ENCODE measurements at places on chromosomes 2 and 18.

- no peak for DNase-seq
These were observed 229.5 kb upstream of the EPAS1 start for GRCh38 chr2:46067501-46068305.

DNA sequence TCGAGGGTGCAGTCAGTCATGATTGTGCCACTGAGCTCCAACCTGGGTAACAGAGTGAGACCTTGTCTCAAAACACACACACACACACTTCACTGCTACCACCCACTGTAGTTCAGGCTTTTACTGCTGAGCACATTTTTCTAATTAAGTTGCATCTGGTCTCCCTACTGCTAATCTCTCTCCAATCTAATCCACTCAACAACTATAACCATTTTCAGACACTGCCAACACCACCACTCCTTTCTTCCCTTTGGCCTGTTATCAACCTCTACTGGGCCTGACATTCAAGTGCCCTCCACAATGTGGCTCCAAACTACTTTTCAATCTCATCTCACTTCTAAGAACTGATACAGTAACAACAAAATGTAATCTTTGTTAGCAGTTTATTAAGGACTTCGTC lies 44.8 kb downstream of the RMP24 start:
- DNase-seq: no peak

DNA sequence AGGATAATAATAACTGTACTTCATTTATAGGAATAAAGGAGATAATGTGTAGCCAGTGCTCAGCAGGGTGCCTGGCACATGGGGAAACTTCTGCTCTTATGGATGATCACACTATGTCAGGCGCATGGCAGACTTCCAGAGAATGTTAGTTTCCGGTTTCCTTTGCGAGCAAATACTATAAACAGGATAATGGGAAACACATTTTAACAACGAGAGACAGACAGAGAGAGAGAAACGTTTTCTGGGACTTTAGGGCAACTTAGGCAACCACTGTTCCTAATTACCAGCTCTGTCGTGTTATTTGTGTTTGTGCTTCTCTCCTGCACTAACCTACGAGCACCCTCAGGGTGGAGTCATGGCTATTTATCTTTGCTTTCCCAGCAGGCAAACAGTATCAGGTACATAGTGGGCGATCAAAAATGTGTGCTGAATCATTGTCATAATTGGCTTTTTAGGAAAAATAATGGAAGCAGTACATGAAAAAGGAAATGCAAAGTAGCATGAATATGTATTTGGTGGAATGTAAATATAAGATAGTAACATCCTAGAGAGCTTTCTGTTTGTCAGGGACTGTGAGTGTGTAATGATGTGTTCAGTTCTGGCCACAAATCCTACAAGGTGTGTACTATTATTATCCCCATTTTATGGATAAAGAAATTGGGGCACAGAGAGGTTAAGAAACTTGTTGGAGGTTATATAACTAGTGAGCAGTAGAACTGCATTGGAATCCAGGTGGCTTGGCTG lies 36.8 kb upstream of the IGFBP2 start:
- no peak for DNase-seq

GRCh38 chr2:159855143-159855542 lies 57.1 kb upstream of the CD302 start:
- no peak for DNase-seq

- no peak for DNase-seq
These were observed 125.6 kb upstream of the TACR1 start for GRCh38 chr2:75324861-75325284.

GRCh38 chr2:223747392-223748042 lies 89.9 kb downstream of the AP1S3 start:
- DNase-seq: peak; percentile 79

- no peak for DNase-seq
These were observed 166.5 kb upstream of the SIX3 start for GRCh38 chr2:44774826-44775492.

- DNase-seq: no peak
These were observed 3.7 kb downstream of the SCYGR2 start for GRCh38 chr2:227602358-227602757.

- no peak for DNase-seq
These were observed 242.1 kb downstream of the MREG start for GRCh38 chr2:215771241-215771640.

DNA sequence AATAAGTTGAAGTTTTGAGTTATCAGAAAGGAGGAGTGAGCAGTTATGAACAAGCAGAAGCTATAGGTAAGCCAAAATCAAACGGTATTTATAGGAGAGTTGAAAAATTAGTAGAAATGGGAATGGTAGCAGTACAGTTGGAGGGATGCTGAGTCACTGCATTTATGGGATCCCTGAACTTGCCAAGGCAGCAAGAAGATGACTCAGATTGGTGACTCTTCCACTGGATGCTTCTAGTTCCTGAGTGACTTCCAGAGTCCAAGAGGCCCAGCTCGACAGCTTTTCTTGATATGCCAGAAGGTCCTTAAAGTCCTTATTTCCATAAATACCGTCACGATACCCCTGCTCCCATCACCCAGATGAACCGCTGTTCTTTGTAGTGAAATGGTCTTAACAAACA lies 31.1 kb upstream of the ACTR3 start:
- peak; percentile 95 for DNase-seq

DNA sequence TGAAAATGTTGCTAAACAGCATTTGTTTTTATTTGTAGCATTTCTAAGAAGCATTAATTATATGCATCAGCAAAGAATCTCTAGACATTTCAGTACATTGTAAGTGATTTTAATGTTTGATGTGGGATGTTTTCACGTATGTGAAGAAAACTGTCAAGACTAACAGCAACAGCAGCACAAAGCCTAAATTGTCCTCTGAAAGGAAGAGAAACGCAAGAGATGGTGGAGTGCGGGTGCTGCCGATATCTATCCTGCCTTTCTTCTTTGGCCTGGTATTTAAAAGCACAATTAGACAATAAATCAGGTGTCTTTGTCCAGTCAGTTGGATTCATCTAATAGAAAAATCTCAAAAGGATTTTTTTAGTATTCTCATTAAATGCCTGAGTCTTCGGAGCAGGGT lies 3.1 kb downstream of the TWIST2 start:
- no peak for DNase-seq

- no peak for DNase-seq
These were observed 62.8 kb downstream of the BOD1L2 start for GRCh38 chr18:57209713-57210106.

DNA sequence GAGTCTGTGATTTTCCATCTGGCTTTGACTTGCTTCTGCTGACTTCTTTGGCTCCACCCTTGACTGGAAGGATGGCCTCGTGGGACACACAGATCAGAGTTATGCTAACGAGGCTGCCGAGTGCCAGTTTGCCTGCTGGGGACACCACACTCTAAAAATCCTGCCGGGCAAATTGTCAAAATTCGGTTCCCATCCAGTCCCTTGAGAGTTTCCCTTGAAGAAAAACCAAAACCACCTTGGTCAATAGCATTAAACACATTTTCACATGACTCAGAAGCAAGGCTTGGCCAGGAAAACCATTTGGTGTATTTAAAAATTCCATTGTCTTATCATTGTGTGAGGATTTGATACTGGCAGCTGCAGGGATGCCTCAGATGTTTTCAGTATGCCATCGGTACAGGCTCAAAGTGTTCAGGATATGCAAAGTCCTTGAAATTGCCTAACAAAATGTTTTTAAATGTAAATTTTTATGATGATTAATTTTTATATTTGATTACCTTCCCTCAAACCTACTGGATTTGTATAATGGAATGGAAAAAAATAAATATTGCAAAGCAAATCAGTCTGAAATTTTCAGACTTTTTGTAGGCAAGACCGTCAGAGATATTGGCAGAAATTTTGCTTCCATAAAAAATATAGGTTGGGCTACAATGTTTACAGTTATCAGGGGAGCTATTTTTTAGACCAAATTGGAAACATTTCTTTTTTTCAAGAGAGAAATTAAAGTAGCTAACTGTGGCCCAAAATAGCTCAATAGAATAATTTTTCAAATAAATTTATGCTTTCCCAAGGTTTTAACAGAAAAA lies 41.6 kb downstream of the KCNE4 start:
- DNase-seq: no peak

DNA sequence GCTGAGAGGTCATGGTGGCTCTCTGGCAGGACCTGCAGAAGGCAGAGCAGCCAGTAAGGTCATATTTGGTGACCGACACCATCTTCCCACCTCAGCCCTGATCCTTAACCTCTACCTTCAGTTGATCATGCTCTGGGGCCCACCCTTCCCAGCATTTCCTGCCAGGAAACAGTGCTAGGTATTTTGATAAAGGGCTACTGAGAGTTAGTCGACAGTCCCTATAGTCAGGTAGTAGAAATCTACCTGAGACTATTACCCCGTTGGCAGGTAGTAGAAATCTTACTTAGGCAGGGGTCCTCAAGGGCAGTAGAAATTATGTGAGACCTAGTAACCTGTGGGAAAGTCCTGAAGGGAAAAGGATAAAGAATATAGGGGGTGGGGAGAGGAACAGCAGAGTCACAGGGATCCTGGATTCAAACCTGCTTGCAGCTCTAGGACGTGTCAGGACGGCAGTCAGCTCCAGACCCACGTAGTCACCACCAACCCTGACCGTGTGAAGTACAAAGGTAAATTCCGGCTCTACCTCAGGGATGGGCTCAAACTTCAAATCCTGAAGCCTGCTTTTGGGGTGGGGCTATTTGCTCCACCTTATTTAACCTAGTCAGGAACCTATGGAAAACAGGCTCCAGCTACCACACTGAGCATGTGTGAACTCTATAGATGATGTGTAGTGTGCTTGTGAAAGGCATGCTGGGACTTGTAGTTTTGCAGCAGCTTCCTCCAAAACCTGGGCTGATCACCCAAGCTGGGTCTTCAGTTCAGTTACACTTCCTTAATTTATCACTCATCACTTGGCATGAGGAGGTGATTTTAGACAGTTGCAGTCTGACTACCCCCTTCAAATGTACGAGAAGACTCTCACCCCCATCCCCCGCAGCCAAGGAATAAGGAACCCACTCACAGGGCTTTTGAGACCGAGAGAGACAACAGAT lies at the start of gene DQX1:
TSS of gene DQX1 (minus strand) at position 515 of the 932 bp plus-strand sequence. CDS start at position 13, 502 bp downstream.
- DNase-seq: peak; percentile 100

DNA sequence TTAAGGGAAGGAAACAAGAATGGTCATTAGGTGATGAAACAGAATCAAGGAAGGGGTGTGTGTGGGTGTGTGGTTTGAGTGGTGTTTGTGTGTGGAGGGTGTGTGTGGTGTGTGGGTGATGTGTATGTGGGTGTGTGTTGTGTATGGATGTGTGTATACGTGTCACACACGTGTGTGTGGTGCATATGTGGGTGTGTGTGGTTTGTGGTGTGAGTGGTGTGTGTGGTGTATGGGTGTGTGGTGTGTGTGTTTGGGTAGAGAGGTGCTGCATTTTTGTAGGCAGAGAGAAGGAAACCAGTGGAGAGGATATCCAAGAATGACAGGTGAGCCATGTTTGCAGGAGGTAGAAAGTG lies 1.1 kb upstream of the CEP192 start:
- peak; percentile 10 for DNase-seq

GRCh38 chr2:206040525-206040924 lies 45.4 kb downstream of the INO80D start:
- DNase-seq: no peak

GRCh38 chr2:223357076-223357475 lies 245.1 kb downstream of the SCG2 start:
- peak; percentile 37 for DNase-seq

DNA sequence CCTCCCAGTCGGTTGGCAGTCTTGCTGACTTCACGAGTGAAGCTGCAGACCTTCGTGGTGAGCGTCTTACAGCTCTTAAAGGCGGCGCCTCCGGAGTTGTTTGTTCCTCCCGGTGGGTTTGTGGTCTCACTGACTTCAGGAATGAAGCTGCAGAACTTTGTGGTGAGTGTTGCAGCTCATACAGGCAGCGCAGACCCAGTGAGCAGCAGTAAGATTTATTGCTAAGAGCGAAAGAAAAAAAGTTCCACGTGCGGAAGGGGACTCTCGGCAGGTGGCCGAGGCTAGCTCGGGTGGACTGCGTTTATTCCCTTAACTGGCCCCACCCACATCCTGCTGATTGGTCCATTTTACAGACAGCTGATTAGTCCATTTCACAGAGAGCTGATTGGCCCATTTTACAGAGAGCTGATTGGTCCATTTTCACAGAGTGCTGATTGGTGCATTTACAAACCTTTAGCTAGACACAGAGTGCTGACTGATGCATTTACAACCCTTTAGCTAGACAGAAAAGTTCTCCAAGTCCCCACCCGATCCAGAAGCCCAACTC lies 240.3 kb downstream of the LRATD1 start:
- no peak for DNase-seq

GRCh38 chr18:48238206-48238605 lies 171.0 kb downstream of the ZBTB7C start:
- DNase-seq: no peak

DNA sequence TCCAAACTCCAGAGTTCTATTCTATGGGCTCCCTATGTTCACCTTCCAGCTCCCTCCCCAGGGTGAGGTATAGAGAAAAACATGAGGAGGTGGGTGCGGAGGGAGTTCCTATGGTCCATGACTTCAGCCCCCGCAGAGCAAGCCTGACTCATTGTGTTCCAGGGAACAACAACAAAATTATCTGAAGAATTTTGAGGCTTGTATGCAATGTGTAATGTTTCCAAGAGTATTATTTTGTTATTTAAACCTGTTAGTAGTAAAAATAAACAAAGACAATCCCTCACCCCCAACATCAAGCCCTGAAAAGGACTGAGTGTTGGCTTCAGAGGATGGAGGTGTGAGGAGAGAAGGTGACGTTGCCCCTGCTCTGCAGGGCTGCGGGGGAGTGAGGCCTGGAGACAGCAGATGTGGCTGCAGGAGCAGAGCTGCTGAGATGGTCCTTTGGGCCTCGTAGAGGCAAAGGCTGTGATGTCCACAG lies 29.0 kb downstream of the LAMA3 start:
- peak; percentile 67 for DNase-seq

DNA sequence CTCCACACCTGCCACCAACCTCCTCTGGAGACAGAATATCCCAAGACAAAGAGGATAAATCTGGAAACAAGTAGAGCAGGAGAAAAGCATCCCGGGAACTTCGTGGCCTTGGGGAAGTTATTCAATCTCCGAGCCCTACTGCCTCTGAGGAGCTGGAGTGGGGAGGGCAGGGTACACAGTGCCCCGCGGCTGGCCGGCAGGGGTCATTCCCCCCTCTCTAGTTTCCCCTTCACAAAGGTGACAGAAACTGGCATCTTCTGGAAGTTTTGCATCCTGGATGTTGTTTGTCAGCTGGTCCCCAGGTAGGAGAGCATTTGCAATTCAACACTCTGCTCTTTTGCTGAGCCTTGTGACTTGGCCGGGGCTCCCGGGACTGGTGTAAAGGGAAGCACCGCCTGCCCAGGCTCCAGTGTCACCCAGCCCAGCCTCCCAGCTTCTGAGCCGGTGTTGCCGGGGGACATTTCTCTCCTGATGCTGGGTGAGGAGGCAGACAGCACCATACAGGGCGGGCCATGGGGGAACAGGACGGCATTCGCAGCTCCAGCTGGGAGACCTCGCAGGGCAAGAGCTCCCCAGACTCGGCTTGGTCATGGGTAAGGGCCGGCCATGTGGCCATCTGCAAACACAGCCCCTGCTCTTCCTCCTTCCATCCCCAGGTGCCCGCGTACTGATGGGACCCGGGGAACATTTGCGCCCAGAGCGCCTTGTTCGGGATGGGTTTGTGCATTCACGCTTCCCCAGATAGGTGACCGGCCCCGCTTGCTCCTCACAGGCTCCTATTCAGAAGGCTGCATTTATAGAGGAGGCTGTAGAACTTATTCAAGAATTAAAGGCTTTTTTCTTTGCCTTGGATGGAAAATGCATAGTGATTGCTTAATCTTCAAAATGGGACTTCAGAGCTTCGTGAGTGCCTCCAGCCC lies 7.4 kb upstream of the NTSR2 start:
- DNase-seq: no peak

- DNase-seq: no peak
These were observed 94.9 kb upstream of the RBBP8 start for GRCh38 chr18:22838221-22838620.

GRCh38 chr2:221112744-221113143 lies 459.4 kb downstream of the EPHA4 start:
- DNase-seq: no peak

GRCh38 chr2:192203876-192204275 lies 9.1 kb upstream of the TMEFF2 start:
- no peak for DNase-seq
